ENCODE measurements at places on chromosomes 12 and 14.

DNA sequence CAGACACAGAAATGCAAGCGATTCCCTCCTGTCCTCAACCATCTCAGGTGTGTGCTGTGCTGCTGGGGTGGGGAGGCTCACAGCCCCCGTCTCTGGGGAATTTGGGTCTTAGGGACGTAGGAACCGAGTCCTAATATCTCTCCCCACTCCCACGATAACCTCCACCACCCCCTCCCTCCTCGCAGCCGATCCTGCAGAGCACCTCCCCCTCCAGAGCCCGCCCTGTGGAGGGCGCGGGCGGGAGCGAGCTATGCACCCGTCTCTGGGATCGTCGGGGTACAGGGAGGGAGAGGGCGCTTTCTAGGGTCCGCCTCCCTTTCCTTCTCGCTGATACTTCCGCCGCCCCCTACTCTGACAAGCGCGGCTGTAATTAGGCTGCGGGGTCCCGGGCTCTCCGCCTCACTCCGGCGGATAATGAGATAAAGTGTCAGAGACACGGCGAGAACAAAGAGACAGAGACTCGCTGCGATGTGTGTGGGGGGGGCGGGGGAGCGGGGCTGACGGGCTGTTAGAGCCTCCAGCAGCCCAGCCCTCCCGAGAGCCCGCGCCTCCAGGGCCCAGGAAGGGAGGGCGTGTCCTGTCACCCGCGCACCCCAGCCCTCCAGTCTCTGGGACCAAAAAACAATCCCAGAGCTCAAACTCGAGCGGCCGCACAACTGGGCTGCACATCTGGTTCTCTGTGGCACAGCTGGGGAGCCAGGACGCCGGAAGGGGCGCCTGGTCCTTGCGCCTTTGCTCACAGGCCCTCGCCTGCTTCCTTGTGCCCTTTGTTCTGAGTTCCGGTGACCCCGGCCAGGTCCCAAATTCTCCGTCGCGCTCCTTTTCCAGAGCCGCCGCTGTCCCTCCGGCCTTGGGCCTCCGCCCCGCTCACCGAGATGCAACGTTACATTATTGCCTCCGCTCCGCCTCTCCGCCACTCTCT is 8.7 kb downstream of the SHMT2 start:
- peak; percentile 48 for DNase-seq

GRCh38 chr12:99261256-99261655 is 386.3 kb upstream of the GARIN6 start:
- DNase-seq = no peak

DNA sequence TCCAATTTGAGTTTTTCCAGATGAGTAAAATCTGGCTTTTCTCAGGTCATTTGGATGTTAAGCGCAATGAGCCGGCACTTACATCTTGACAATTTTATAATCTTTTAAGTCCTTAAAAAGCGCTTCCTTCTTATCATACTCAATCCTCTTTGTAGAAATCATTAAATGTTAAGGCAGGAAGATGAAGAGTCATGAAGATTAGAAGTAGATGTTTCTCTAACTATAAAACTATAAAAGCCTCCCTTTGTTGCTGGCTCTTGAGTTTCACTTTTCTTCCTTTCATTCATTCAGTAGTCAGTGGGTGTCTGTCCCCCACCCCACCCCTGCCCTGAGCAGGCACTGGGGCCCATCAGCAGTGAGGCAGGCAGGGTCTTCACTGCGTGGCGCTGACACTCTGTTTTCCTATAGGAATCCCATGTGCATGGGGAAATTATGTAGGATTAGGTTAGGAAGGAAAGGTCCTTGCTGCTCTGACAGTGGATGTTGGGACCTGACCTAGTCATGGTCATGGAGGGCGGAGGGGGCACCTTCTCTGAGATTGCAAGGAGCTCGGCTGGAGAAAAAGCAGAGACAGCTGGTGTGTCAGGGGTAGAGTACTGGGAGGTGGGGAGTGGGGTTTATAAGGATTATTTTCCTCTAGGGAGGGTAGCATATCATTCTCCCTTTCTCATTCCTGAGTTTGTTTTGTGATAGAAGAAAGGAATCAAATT is 65.8 kb downstream of the CCDC92 start:
- DNase-seq = no peak

GRCh38 chr12:51381226-51382079 is 9.8 kb downstream of the GALNT6 start:
- peak; percentile 68 for DNase-seq

GRCh38 chr12:10558789-10559188 is 53.1 kb downstream of the EIF2S3B start:
- DNase-seq = no peak

GRCh38 chr12:113577464-113578129 is 105.9 kb upstream of the LHX5 start:
- DNase-seq = no peak

GRCh38 chr14:67263499-67264149 is 22.4 kb downstream of the PALS1 start:
- peak; percentile 70 for DNase-seq
